ENCODE measurements at places on chromosomes 7 and 10. TPM values are rescaled to one million over a fixed set of nuclear protein-coding genes. Genes with fewer than 3 reads are reported as not detected.
A peak's percentile ranks its signal among the peaks of the same experiment; 100 is the strongest.

LIPM gene
- total RNA-seq, result not detected

HTR7 gene
- total RNA-seq, result 0.23 TPM

ASB10 gene
- not detected for total RNA-seq

DENND2A gene
- not detected for total RNA-seq

CAMK1D gene
- 47.3 TPM for total RNA-seq

SNCG gene
- not detected for total RNA-seq

DNA sequence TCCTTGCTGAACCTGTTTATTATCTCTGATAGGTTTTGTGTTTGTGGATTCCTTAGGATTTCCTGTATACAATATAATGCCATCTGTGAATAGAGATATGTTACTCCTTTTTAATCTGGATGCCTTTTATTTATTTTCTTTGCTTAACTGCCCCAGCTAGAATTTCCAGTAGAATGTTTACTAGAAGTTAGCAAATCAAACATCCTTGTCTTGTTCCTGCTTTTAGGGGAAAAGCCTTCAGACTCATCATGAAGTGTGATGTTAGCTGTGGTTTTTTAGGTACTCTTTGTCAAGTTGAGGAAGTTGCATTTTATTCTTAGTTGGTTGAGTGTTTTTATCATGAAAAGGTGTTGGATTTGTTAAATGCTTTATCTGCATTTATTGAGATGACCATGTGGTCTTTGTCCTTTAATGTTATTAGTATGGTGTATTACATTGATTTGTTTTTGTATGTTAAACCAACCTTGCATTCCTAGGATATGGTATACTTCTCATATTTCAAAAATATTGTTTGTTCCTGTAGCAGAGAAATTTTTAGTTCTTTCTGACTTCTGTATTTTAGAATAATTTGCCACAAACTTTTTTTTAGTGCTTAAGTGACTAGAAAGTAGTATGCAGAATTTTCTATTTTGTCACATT is 24.3 kb downstream of the PPP2R2D start:
- no peak for DNase-seq

DNA sequence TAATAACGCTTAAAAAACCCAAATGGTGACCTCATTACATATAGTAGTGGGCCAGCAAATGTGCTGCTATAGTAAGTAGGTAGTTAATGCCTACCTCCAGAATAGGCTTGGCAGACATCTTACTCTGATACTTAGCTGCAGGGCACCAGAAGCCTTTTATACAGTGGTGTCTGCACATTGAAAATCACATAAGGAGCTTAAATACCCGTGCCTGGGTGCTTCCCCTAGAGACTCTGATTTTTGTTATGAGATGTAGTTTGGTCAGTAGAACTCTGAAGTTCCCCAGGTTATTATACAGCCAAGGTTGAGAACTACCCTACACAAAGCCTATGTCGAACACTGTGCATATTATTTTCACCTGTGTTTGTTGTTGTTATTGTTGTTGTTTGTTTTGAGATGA is 47.2 kb downstream of the ANKIB1 start:
- no peak for DNase-seq

DNA sequence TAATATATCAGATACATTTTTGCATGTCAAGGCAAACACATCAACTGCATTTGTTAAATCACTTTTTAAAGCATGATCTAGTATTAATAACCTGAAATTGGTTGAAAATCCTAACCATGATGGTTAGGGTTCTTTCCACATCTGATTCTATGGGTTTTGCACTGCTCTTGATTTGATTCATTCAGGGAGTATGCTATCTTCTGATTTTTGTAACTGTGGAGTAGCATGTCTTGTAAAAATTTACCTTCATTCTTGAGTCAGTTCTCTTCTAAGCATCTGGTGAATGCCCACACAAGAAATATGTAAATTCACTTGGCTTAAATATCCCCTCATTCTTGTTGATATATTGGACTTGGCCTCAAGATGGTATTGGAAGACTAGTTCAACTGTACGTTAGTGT is 178.7 kb downstream of the KLF6 start:
- no peak for DNase-seq

DNA sequence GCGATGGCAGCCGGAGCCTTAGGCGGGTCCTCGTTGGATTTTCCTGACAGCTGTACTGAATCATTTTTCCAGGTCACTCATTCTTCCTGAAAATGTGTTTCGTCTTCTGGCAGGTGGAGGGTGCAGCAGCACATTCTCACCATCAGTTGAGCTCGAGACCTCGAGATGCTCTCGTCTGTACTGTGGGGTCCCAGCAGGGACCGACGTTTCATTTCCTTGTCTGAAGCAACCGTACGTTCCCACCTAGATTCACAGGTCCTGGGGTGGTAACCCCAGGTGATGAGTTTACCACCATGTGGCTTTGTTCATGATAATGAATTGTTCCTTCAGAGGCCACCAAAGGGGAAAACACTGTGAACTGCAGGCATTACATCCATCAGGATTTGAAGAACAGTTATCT is 298.5 kb upstream of the FOXK1 start:
- no peak for DNase-seq

DNA sequence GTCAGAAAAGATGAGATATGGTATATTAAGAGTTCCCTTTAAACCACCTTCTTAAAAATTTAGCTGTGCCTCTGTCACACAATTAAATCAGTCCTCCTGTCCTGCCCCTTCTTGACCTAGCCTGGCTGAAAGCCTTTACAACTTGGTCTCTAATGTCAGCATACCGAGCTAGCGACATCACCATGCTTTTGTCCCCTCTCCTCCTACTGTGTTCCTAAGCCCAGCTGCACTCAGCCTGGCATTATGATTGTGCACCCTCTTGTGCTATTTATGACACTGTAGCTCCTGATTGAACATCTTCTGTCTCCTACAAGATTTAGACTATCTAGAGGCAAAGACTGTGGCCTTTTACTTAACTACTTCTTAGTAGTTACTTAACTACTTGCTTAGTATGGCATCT is 29.2 kb downstream of the TDRD1 start:
- no peak for DNase-seq

DNA sequence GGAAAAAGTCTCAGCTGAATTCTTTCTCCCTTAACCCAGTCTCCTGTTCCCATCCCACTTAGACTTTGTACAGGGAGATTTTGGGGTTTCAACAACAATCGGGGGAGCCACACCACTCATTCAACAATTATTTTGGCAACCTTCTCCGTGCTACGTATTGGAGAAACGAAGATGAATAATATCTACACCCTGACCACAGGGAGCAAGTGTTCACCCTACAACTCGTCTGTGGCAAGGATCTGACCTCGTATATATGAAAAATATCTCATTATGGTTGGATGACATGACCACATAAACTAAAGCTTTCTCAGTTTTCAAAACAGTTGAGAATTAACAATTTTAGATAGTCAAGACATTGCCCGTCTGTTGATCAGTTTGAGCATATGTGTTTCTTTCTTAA is 302.1 kb downstream of the CACNA2D1 start:
- DNase-seq, result no peak

- DNase-seq, result no peak
Measured at GRCh38 chr10:96334616-96335526, 23.9 kb downstream of the OPALIN start.

- no peak for DNase-seq
Measured at GRCh38 chr10:69934768-69935167, 117.9 kb upstream of the MACROH2A2 start.

DNA sequence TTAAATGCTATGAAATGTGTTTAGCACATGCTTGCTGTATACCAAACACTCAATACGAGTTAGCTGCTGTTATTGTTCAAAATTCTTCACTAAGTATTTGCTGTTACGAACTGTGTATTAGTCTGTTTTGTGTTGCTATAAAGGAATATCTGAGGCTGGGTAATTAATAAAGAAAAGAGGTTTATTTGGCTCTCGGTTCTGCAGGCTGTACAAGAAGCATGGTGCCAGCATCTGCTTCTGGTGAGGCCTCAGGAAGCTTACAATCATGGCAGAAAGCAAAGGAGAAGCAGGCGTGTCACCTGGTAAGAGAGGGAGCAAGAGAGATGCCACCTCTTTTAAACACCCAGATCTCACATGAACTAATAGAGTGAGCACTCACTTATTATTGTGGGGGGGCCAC is 1.6 kb downstream of the UBE2D4 start:
- DNase-seq, result no peak

DNA sequence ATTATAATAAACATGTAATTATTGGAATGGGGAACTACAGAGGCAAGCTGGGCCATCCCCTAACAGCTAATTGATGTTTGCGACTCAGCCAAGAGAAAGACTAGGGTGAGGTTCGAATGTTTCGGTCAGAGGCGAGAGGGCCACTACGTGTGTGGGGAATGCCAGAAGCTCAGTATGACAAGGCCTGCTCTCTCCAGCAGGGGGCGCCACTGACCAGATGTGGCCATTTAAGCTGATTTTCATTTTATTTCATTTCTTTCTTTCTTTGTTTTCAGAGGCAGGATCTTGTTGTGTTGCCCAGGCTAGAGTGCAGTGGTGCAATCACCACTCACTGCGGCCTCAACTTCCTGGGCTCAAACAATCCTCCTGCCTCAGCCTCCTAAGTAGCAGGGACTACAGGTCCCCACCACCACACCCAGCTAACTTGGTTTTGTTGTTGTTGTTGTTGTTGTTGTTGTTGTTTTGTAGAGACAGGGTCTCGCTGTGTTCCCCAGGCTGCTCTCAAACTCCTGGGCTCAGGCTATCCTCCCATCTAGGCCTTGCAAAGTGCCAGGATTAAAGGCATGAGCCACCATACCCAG is 38.1 kb downstream of the TMEM130 start:
- peak; percentile 13 for DNase-seq

GRCh38 chr10:26715137-26715487 is 17.6 kb downstream of the PDSS1 start:
- no peak for DNase-seq

DNA sequence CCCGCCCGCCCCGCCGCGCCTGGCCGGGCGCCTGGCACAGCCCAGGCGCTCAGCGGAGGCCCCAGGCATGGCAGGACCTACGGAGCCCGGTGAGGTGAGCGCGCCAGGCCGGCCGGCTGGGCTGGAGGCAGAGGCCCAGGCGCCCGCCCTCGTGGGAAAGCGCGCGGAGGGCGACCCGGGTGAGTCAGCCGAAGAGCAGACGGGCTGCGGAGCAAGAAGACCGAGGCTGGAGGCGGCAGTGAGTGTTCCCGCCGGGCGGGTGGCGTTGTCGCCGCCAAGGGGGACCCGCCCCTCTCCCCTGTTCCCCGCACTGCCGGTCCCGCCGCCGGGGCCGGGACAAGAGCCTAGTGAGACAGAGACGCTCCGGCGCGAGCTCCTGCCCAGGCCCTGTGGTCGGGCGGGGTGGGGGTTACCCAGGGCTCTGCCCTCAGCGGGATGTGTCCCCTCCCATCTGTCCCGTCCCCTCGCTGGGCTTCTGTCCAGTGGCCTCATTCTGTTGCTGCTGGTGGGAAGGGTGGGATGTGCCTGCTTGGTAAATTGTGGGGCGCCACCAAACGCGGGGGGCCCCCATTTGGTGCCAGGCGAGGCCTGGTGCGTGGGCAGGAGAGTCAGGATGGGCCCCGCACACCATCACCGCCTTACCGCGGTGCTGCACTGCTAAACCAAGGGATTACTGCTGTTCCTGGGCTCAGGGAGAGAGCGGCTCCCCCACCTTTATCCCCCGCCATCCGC is 17.0 kb upstream of the NODAL start:
- no peak for DNase-seq

DNA sequence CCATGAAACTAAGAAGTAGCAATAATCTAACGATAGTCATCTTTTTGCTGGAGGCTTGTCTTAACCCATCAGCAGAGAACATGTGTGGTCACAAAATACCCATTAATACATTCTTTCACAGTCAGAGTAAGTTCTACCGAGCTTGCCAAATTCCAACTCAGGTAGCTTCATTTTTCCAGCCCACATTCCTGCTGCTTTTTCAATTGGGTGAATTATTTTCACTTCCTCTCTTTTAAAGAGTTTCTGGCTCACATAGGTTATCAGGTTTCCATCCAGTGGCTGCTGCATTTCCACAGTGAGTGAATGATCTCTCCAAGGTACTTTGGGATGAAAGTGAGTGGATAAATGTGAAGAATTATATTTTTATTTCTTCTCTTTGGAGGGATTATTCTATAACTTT is 233.1 kb downstream of the SEMA3E start:
- no peak for DNase-seq

DNA sequence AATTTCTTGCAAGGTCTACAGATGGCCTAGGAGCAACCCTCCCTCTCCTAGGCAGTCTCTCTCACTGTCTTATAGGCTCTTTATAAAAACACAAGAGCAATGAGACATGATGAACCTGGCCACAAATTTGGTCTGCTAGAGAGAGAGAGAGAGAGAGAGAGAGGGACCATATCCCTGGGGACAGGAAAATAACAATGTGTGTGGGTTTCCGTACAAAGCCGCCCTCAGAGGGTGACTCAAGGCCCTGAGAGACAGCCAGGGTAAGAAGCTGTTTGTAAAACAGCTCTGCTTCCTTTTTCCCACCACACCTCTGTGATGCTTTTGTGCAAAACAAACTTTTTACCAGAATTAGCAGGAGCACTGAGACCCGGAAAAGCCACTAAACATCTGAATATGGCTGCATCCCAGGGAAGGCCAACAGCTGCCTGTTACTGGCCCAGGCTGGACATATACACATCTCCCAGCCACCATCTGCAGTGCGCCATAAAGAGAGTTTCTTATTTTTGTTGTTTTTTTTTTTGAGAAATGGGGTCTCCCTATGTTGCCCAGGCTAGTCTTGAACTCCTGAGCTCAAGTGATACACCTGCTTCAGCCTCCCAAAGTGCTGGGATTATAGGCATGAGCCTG is 18.4 kb downstream of the GIMAP5 start:
- no peak for DNase-seq

GRCh38 chr10:86364491-86365345 is 1.9 kb downstream of the GRID1 start:
- no peak for DNase-seq

DNA sequence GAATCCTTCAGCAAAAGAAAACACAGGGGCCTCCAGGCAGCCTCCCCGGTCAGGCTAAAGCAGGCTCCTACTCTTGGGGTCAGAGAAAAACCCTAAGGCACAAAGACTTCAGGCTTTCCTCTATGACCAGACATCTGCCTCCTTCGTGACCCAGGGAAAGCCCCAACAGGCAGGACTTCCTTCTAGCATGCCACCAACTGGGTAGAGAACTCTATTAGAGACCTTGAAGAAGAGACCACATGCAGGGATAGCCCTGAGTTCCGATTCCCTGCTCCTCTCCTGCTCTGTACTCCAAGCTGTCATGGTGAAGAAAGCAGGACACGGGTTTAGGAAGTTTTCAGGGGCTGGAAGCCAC is 1.3 kb downstream of the TRPV6 start:
- DNase-seq, result no peak

DNA sequence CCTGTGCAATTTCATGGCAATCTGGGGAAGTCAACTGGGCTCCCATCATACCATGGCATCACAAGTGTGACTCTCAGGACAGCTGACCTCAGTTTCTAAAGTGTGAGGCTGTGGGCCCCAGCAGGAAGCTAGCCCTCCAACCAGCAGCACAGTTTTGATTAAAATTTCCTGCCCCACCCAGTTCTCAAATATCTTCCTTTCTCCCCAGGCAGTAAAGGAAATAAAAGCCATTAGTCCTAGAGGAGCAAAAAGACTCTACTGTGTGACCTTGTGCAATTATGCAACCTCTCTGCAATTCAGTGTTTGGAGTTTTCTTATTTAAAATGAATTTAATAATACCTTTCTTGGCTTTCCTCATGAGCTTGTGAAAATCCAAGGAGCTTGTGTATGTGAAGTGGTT is 143.1 kb upstream of the CDCA7L start:
- DNase-seq, result no peak

Measured in T-helper 17 cell (primary cell).